Cardiac muscle cell (in vitro differentiated cells and primary cell): ENCODE measurements at places on chromosomes 16 and 17.
A peak's percentile ranks its signal among the peaks of the same experiment; 100 is the strongest.

GRCh38 chr17:20300436-20300934, 166.9 kb downstream of the LGALS9B start:
- DNase-seq: peak; percentile 78

- peak; percentile 81 for DNase-seq
Measured at GRCh38 chr17:66348584-66349165, 46.3 kb downstream of the PRKCA start.

DNA sequence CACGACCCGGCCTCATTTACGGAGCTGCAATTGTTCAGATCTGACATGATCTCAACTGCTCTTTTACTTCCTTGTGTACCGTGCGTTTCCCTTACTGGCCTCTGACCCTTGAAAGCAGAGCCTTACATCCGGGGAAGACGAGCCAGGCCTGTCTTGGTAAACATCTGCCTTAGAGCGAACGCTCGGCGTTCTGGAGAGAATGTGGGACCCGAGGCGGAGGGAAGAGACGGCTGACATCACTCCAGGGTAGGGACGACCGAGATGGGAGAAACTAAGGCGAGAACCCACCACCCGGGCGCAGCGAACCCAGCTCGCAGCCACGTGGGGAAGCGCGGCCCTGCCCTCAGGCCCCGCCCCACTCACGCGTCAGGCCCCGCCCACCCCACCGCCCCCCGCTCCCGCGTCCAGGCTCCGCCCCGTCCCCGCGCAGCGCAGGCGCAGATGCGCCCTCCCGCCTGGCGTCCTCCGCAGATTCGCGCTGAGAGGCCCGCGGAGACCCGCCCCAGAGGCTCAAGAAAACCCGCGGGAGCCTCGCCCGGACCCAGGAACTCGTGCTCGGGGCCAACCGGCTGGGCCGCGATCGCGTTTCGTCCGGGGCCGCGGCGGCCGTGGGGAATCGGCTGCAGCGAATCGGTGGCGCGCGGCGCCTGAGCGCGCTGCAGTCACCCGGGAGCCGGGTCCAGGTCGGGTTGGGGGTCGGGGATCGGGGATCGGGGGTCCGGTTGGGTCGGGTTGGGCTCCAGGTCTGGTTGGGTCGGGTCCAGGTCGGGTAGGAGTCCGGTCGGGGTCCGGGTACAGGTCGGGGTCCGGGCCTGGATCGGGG, at the start of gene TELO2:
TELO2 (plus strand) TSS at position 438 of the 823 bp plus-strand sequence. CDS start 922 bp downstream, outside the sequence.
- peak; percentile 86 for DNase-seq

- no peak for DNase-seq
Measured at GRCh38 chr17:48440669-48441068, 10.7 kb upstream of the SKAP1 start.

DNA sequence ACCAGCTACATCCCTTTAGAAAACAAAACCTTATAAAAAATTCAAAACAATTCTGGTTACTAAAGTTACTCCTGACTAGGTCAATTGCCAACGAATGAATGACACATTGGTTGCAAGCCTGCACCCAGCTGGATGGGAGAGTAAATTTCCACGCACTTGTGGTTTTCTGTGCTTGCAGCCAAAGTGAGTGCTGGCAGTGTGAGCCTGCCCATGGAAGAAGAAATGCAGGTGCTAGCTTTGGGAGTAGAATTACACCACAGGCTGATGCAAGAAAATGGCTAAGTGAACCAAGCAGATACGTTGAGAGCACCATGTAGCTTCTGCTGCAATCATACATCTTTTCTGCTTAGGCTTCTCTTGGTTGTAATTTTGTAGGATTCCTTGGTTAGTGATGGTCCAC, 74.6 kb downstream of the SYCE1L start:
- no peak for DNase-seq

GRCh38 chr16:67961551-67961957, 6.9 kb downstream of the SLC12A4 start:
- DNase-seq: no peak

DNA sequence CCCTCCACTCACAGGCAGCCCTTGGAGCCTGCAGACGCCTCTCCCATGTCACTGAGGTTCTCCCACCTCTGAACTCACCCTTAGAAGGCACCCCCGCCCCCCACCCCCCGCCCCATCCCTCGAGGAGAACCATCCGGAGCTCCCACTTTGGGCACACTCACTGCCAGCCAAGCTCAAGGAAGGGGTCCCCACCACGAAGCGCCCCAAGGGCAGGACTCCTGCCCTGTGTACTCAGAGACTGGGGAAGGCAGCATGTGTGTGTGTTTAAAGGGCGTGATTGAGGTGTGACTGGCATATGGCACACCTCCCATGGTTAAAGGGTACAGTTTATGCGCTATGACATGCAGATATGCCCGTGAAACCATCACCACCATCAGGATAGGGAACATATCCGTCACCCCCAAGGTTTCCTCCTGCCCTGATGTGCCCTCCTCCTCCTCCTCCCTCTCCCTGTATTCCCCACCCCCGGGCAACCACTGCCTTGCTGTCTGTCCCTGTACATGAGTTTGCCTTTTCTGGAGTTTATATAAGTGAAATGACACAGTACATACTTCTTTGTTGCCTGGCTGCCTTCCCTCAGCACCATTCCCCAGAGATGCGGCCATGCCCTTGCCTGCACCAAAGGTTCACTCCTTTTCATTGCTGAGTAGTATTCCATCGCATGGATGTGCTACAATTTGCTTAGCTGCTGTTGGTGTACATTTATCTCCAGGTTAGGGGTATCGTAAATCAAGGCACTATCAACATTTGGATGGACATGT, 14.0 kb upstream of the RBFOX3 start:
- no peak for DNase-seq

GRCh38 chr17:50425682-50426471, at the start of gene ACSF2:
Gene ACSF2 (plus strand): TSS chr17:50426218. CDS start chr17:50426262, 44 bp downstream.
- DNase-seq: peak; percentile 86

DNA sequence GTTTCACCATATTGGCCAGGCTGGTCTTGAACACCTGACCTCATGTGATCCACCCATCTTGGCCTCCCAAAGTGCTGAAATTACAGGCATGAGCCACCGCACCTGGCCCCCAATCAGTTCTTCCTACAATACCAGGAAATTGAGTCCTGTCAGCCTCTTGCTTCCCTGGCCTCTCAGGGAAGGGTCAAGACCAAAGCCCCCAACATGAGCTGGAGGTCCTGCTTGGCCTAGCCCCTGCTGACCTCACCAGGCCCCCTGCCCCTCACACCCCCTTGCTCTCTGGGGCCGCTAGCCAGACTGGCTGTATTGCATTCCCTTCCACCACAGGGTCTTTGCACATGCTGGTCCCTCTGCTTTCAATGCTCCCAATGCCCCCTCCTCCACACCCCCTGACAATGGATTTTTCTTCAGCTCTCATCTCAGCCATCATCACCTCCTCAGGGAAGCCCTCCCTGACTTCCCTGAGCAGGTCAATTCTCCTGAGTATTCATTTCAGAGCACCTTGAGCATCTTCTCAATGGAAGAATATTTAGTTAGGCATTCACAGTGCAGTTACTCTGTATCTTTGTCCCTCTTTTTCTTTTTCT, 24.1 kb downstream of the IGFBP4 start:
- no peak for DNase-seq

DNA sequence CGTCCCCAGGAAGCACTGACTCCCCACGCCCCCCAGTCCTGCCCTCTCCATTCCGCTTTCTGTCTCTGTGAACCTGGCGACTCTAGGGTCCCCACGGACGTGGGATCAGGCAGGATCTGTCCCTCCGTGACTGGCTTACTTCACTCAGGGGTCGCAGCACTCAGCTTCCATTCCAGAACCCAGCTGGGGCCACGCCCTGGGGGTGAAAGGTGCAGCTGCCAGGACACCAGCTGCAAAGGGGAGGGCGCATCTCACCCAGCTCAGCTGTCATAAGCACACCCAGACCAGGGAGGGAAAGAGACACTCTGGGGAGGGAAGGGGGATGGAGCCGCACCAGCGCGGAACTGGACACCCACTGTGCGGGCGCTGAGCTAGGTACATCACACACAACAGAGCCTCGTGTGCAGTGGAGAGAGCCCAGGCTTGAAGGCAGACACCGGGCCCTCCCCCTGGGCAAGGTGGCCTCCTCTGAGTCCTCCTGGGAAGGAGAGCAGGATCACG, 18.5 kb upstream of the HEXD start:
- DNase-seq: no peak

DNA sequence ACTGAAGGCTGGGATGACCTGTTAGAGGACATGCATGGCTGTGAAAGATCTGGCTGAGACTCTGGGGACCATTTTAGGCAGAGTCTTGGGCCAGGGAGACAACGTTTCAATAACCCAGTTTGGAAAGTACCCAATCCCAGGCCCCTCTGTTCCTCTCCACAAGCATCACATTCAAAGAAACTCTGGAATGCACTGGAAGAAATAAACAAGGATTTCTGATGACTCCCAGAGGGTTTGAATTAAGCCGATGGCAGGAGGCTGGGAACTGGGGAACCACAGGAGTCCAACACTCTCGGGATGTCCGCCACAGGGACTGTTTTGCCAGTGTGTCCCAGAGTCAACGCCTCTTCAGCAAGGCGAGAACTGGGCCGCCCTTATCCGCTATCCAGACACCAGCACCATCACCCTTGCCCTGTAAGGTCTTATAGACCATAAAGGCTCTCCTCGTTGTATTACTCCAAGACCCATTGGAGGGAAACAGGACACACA, 3.3 kb downstream of the PMP22 start:
- no peak for DNase-seq

DNA sequence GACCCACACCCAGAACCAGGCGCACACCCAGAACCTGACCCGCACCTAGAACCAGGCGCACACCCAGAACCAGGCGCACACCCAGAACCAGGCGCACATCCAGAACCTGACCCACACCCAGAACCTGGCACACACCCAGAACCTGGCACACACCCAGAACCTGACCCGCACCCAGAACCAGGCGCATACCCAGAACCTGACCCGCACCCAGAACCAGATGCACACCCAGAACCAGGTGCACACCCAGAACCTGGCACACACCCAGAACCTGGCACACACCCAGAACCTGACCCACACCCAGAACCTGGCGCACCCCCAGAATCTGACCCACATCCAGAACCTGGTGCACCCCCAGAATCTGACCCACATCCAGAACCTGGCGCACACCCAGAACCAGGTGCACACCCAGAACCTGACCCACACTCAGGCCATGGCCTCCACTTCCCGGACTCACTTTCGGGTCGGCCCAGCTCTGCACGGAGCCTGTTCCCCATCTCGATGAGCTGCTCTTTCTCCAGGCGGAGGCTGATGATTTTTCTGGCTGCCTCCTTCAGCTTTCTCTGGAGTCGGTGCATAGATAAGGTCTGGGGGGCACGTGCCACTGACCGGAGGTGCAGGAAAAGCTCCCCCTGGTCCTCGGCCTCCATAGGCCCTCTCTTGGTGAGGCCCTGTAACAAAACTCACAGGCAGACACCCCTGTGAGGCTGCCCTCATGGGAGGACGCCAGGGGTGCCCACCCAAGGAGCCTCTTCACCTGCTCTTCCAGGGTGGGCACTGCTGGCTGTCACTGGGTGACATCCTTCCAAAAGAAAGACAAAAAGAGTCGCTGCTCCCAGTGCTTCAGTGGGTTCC, 53.3 kb upstream of the FASN start:
- DNase-seq: no peak

- no peak for DNase-seq
Measured at GRCh38 chr16:54533856-54534490, 247.4 kb upstream of the IRX3 start.

DNA sequence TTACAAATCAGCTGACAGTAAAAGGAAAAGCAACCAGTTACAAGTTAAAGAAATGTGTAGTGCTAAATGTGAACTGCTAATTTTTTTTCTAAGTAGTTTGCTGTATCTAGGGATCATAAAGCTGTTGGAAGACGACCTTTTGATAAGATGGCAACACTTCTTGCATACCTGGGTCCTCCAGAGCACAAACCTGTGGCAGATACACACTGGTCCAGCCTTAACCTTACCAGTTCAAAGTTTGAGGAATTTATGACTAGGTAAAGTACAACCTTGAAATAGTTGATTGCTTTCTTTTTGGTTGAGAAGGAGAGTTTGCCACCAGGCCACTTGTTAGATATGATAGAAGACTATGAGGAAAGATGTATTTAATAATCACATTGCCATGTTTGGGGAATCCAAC, 35.4 kb downstream of the OMG start:
- DNase-seq: no peak

- DNase-seq: peak; percentile 32
Measured at GRCh38 chr17:49063652-49064051, 66.5 kb downstream of the IGF2BP1 start.

GRCh38 chr17:82875407-82875856, 35.6 kb upstream of the ZNF750 start:
- DNase-seq: no peak

DNA sequence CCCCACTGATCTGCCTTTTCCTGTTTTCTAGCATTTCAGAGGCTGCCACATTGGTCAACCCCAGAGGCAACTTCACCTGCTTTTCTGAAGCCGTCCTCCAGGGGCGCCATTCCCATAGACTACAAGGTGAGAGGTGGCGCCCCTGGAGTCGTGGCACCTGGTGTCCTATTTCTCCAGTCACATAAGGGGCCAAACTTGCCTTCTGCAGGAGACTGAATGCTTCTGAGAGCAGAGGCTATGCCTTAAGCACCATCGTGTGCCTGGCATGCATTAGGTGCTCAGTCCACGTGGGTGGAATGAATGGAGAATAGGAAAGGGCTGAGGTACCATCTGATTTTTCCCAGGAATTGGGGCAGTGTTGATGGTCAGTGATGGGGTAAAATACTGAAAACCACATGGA, 164.8 kb downstream of the HAPSTR1 start:
- peak; percentile 43 for DNase-seq

GRCh38 chr17:48192321-48192731, 84.8 kb downstream of the SNX11 start:
- DNase-seq: no peak

DNA sequence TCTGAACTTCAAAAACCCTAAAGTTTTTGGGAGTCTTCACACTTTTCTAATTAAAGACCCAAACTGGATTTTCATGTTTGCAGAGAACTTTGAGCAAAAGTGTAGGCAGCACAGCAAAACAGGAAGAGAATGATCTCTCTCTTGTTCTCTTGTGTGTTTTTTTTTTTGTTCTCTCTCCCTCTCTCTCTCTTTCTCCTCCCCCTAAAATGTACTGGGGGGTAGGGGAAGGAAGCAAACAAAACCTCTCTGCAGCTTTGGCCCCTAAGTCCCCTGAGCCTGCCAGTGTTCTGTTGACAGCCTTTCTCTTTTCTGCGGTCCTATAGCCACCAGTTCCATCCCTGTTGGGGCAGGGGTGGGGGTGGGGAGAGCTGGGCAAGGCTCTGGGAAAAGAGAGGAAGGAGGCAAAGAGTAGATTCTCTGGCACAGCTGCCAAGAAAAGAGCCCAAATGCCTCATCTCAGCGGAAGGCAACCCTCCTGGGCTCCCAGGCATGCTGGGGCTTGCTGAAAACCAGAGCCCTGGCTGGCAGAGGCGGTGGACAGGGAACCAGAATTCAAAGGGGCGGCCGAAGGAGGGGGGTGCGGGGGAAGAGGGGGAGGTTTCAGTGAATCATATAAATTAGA, 295.3 kb downstream of the SOX9 start:
- DNase-seq: no peak

GRCh38 chr16:49282690-49283375, 1.2 kb upstream of the CBLN1 start:
- DNase-seq: no peak
